RCC 7860 (cell line): ENCODE measurements at places on chromosomes 12 and 14.

DNA sequence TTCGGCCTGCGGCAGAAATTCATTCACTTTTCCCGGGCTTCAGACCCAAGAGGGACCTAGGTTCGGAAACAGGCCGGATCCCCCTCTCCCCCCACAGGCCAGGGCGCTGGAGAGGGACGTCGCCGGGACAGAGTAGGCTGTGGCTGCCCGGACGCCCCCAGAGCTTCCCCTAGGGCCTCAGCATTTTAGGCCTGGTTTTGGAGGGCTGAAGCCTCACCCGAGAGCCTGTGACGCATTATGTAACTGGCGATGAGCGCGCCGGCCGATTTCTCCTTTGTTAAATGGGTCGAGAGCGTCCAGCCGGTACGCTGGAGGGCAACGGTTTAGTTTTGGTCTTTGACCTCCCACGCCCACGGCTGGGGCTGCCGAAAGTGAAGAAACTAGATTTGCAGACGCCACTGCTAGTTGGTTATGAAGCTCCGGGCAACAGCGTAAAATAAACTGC is 657 bp downstream of the PEBP1 start:
- no peak for DNase-seq

GRCh38 chr12:84572196-84572595 is 340.4 kb downstream of the SLC6A15 start:
- no peak for DNase-seq

- no peak for DNase-seq
These were observed 227.8 kb downstream of the TMEM117 start for GRCh38 chr12:44063671-44064070.

- no peak for DNase-seq
These were observed 29.5 kb downstream of the SPPL3 start for GRCh38 chr12:120874547-120875245.

- peak; percentile 57 for DNase-seq
These were observed 9.7 kb upstream of the IFI27 start for GRCh38 chr14:94100847-94101246.

GRCh38 chr12:127052511-127053232 is 1214.3 kb upstream of the TMEM132C start:
- DNase-seq = peak; percentile 15

DNA sequence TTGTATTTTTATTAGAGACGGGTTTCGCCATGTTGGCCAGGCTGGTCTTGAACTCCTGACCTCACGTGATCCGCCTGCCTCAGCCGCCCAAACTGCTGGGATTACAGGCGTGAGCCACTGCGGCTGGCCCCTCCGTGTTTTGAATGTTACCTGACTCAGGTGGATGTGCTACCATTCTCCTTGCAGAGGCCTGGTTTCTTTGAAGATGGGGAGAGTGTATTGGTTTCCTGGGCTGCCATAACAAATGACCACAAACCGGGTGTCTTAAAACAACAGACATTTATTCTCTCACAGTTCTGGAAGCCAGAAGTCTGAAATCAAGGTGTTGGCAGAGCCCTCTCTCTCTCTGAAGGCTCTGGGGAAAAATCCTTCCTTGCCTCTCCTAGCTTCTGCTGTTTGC is 98.0 kb downstream of the IRF2BPL start:
- DNase-seq = no peak

- DNase-seq = no peak
These were observed 13.7 kb downstream of the MYBPC1 start for GRCh38 chr12:101608301-101609133.

- DNase-seq = no peak
These were observed 378.8 kb upstream of the SOX5 start for GRCh38 chr12:24328261-24328660.
